Stimulated activated CD4-positive, alpha-beta T cell treated with anti-CD3 and anti-CD28 coated beads, Interleukin-4, amount 100 ng/mL, for 1 hour (primary cell): ENCODE measurements at places on chromosomes 1 and 21.

GRCh38 chr1:219460081-219460895 is 152.6 kb downstream of the ZC3H11B start:
- no peak for DNase-seq

DNA sequence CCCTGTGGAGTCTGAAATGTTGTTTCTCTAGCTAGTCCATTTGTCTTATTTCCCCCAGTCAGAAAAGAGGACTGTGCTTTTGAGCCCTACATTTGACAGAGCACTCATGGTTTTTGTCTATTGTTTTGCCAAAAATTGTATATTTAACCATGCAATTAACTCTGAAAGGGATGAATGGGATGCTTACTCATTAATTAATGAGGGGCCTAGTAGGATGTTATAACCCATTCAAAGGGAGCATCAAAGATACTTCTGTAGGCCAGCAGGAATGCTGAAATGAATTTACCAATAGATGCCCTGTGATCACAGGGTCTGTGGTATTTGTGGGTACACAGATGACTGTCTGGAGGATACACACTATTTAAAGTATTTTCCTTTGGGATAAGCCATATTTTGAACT is 147.7 kb downstream of the FCRL5 start:
- DNase-seq: no peak

- no peak for DNase-seq
These were observed 3.3 kb downstream of the CAPN2 start for GRCh38 chr1:223715604-223716172.

- DNase-seq: no peak
These were observed 27.7 kb upstream of the VN1R5 start for GRCh38 chr1:247228133-247228532.
